ENCODE measurements at places on chromosomes 11 and 22.

GRCh38 chr11:124890683-124891372 lies 6.8 kb downstream of the ROBO4 start:
- DNase-seq = no peak

GRCh38 chr22:37294747-37295146 lies 12.4 kb downstream of the CYTH4 start:
- DNase-seq = no peak

DNA sequence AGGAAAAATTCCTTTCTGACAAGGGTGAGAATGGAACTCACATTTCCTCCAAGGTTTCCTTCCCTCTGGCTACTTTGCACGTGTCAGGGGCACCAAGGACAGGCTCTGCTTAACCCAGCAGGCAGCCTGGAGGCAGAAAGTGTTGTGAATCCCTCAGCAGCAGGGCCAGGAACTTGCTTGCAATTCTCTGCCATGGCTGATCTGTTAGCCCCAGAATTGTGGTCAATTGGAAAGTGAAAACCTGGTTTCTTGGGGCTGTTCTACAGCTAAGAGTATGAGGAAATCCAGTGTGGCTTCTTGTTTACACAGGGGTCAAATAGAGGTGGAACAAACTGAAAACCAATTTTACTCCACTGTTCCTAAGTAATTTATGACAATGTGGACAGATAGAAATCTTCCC lies 38.3 kb upstream of the CEP295 start:
- DNase-seq = no peak

- DNase-seq = no peak
Observed at GRCh38 chr11:57318178-57318577, 6.6 kb downstream of the TNKS1BP1 start.

DNA sequence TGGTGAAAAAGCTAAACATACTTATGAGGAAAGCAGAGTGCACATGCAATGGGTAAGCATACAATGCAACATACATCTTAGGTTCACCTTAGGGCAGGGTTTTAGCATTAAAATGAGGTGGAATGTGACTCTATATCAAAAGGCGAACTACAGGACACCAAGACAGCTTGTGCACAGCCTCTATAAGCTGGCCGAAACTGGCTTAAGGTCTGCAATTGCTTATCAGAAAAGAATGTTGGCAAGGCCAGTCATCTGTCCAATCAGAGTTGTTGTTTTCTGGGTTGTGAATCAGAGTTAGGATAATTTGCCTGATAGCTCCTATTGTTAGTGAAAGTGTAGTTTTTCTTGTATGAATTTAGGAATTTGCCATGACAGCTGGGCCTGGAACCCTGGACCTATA lies 76.5 kb downstream of the LRRC4C start:
- DNase-seq = no peak

DNA sequence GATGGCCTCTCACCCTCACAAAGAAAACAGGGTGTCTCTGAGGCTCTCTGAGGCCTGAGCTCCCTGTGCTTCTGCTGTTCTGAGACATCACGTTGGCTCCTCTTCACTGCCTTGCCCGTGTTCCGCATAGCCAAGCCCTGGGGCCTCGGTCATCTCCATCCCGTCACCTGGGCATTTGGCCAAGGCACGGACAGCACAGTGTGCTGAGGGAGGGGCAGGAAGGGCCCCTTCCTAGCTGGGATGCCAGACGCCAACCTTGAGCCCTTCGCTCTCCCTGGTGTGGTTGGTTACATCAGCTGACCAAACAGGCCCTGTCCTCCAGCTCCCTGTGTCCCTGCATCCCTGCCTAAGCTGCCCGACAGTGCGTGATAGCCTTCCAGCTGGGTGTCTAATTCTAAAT lies 25.9 kb downstream of the MOV10L1 start:
- DNase-seq = no peak

DNA sequence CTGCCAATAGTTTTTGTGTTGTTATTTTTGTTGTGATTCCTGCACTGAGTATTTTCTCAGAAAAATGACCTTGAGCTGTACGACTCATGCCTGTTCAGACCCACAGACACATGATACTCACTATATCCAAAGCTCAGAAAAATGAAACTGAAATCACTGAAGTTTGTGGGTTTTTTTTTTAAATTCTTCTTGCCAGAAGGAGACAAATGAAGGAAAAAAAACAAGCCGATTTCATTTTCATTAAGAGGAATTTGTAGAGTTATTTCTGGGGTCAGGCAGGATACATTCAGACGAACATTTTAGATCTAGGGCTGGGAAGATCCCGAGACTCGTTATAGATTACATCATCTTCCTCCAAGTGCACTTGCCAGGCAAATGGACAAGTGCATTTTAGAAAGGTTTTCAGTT lies 60.4 kb downstream of the BMAL1 start:
- peak; percentile 20 for DNase-seq

GRCh38 chr11:64885367-64886286 lies 7.2 kb upstream of the EHD1 start:
- DNase-seq = no peak

DNA sequence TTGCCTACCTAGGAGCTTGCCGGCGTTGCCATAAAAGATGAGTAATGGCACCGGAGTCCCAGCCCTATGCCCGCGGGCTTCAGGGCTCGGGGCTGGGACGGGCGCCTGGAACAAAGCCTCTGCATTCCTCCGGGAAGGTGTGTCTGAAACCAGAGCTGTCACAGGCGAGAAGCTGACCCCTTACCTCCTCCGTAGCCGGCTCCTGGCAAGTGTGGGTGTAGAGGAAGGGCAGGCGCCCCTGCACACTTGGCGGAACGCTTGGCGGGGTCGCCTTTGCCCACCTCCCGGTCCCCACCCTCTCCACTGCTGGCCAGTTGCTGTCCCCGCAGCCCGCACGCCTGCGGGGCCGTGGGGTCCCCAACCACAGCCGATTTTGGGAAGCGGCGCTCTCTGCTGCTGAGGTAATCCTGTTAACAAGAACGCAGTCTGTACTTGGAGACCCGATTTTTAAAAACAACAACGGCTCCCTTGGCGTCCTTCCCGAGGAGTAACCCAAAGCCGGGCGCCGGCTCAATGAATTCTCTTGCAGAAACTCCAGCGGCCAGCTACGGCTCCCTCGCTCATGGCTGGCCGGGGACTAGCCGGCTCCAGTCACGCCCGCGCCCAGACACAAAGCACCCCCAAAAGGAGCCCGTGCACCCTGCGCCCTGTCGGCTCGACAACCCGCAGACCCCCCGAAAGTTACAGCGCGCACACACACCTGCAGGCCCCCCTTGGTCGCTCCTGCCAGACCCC lies 89.2 kb downstream of the PLEKHA7 start:
- DNase-seq = no peak

DNA sequence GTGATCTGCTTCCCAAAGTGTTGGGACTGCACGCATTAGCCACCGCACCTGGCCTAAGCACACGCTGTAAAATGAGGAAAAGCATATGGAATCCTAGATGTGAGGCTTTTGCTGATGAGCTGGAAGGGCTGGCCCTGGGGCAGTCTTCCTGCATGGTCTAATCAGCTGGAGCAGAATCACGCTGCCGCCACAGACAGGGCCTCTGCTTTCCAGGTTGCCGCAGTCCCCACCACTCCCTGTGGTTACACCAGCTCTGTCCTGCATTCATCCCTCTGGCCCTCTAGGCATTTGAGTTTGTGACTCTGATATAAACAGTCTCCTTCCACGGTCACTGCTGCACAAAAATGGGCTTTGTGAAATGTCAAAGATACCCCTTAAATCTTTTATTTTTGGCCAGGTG lies 17.1 kb downstream of the RPS6KA4 start:
- no peak for DNase-seq

- DNase-seq = no peak
Observed at GRCh38 chr11:36478700-36479329, 31.3 kb downstream of the TRAF6 start.

- DNase-seq = no peak
Observed at GRCh38 chr22:50507421-50507990, at the start of gene LMF2. TSS of gene LMF2 (minus strand) at chr22:50507702. CDS start at chr22:50507675, 27 bp downstream.

DNA sequence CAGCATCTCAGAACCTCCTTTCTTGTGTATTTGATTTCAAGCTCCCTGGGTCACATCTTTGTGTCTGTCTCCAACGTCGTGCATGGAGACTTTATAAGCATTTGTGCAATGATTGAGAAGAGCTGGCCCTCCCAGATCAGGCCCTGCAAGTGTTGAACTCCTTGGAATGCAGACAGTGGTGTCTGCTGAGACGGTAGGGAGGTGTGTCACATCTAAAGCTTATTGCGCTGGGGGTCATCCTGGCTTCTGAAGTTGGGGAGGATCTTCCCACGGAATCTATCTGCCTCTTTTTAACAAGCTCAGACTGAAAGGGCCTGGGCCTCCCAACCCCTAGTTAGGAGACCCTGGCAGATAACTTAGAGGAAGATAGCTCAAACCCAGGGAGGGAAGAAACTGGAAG lies 6.7 kb downstream of the APLNR start:
- DNase-seq = no peak
